NCI-H2081 treated with DMSO at 0.1 percent for 48 hours (cell line): ENCODE measurements at places on chromosomes 3 and 15.
A peak's percentile ranks its signal among the peaks of the same experiment; 100 is the strongest.

DNA sequence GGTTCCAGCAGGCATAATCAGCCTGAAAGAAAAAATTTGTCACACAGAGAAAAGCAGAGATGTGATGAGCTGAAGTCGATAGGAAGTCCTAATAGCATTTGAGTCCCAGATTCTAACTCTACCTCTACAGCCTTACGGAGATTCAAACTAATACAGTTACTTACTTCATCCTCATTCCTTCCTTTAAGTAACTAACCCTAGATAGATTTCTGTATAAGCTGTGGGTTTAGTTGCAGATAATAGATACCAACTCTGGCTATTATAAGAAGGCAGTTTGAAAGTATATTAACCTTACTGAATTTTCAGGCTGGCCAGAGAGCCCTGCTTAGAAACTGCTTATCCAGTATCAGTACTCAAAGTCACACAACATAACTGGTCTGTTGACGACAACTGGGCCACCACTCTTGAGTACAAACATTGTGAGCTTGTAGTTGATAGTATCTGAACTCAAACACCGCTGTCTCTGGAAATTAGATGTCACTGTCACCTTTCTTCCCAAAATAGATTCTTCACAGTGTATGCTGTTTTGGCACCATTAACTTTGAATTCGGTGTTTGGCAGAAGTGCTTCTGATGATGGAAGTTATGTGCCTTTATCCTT lies 484.3 kb downstream of the DIPK2A start:
- no peak for DNase-seq

GRCh38 chr3:79245284-79246138 lies 522.3 kb downstream of the ROBO1 start:
- DNase-seq, result no peak

DNA sequence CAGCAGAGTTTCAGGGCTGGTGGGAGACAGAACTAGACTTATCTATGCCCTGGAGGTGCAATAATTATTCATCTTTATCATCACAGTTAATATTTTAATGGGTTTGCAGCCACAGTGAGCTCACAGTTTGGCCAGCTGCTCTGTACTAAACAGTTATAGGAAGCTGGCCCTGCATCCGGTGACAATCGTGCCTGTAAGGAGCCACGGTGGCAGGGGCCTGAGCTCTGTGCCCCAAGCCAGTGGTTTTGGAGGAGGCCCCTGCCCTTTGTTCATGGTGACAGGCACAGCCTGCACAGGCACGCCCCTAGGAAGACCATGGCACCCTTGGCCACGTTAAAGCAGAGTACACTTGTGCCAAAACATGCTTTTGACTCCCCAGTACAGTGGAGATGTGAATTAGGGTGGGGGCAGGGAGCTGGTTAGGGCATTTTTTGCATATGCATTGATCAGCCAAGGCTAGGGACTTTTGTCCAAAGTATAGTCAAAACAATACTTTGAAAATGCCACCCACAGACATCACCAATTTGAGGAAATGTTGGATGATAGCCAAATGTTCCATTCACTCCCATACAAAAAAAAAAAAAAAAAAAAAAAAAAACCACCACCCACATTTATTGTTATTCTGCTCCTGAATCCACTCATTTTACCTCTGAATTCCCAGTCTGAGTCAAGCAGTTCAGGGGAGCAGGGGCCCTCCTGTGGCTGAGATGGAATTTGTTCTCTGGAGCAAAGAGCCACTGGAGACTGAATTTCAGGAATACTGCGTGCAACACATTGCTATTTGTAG lies 3.4 kb upstream of the RFTN1 start:
- DNase-seq, result peak; percentile 55

DNA sequence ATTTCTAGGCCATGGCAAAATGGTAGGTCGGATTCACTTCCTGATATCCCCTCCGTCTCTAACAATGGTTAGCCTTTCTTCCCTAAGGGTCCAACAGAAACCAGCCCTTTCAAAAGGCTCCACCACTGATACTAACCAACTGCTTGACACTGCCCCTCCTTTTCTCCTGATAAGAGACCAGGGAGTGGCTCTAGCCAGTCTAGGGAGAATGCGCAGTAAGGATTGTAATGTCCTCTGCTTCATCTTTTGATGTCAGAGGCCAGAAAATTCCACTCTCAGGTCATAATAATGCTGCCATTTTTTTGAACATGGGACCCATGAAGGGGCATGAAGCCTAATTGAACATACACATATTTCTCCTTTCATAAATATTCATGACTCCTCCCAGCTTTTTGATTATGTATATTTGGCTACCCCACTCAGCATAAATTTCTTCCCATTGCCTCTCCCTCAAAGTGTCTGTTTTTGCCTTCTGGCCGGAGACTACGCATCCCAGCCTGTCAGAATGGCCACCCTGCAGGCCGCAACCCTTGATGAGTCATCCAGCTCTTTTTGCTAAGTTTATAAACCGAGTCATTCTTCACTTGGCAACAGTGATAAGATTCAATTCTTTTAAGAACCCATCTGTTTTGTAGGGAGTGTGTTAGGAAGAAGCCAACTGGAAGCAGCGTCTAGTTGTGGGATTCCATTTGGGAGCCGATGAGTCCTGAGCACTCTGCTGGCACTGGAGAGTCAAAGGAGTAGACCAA lies 189.0 kb upstream of the MCTP2 start:
- DNase-seq, result no peak

GRCh38 chr3:162337630-162338029 lies 841.0 kb downstream of the OTOL1 start:
- no peak for DNase-seq

- no peak for DNase-seq
Measured at GRCh38 chr3:41244620-41245336, 45.5 kb downstream of the CTNNB1 start.

DNA sequence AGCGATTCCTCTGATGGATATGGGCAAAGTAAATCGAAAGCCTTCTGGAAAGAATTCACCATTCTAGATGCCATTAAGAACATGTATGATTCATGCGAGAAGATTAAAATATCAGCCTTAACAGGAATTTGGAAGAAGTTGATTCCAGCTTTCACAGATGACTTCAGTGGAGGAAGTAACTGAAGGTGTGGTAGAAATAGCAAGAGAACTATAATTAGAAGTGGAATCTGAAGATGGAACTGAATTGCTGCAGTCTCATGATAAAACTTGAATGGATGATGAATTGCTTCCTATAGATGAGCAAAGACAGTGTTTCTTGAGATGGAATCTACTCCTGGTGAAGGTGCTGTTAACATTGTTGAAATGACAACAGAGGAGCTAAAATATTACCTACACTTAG lies 30.1 kb upstream of the TBC1D23 start:
- DNase-seq, result no peak

GRCh38 chr3:144045766-144046165 lies 74.1 kb downstream of the DIPK2A start:
- no peak for DNase-seq

DNA sequence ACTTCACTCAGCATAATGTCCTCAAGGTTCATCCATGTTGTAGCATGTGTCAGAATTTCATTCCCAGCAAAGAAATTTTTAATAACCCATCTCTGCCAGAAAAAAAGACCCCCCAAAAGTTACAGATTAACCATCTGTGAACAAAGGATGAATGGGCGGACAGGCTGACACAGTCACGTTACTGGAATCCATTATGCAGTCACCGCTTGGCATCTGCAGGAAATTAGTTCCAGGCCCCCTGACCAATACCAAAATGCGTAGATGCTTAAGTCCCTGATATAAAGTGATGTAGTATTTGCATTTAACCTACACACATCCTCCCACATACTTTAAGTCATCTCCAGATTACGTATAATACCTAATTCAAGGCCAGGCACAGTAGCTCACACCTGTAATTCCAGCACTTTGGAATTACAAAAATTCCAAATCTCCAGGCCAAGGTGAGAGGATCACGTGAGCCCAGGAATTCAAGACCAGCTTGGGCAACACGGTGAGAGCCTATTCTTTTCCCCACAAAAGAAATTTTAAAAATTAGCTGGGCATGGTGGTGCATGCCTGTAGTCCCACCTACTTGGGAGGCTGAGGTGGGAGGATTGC lies 1.5 kb upstream of the SLC12A8 start:
- DNase-seq, result no peak

- DNase-seq, result no peak
Measured at GRCh38 chr3:151969026-151969642, 95.7 kb downstream of the SUCNR1 start.

- no peak for DNase-seq
Measured at GRCh38 chr3:12964711-12965612, 108.3 kb downstream of the IQSEC1 start.

DNA sequence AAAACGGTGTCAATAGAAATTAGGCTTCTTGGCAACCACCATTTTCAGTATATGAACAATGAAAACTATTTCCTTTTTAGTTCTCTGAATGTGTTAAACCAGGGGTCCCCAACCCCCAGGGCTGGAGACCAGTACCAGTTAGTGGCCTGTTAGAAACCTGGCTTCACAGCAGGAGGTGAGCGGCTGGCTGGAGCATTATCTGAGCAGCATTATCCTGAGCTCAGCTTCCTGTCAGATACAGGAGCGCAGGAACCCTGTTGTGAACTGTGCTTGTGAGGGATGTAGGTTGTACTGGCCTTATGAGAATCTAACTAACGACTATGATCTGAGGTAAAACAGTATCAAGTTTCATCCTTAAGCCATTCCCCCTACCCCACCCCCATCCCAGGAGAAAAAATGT lies 328.7 kb downstream of the ZBBX start:
- DNase-seq, result no peak

GRCh38 chr3:16476636-16477035 lies 36.9 kb downstream of the RFTN1 start:
- DNase-seq, result no peak

DNA sequence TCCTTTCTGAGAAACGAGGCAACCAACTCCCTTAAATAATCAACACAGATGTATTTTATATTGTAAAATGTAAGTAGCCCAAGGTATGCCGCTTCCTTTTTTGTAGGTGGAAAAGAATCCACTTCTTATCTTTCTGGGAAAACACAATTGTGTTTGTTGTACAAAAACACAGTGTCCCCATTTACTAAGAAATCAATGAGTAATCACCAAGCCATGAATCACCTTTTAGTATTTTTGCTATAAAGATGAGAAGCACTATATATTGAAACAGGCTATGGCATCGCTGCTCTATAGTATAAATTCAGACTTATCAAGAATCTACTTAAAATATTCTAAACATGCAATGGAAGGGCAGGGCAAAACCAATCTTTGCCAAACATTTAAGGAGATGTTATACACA lies 104.0 kb downstream of the TNIK start:
- no peak for DNase-seq
